ENCODE measurements at places on chromosomes 3 and 15.

- no peak for DNase-seq
Measured at GRCh38 chr15:100931143-100931890, 12.2 kb downstream of the LRRK1 start.

DNA sequence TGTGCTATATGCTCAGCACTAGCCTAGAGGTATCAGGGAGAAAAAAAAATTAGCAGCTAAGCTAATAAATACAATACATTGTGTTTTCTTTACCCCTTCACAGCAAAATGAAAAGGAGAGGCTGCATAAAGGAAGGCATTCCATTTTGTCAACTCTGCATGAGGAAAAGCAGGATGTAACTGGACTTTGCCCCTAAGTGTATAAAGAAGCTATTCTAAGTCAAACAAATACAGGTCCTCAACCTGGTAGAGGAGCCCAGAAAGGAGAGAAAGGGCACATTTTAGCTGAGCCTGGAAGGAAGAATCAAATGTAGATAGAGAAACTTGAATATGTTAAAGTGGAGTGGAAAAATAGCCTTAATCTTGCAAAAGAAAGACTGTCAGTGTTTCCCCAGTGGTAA lies 89.0 kb upstream of the SPRED1 start:
- DNase-seq: no peak

DNA sequence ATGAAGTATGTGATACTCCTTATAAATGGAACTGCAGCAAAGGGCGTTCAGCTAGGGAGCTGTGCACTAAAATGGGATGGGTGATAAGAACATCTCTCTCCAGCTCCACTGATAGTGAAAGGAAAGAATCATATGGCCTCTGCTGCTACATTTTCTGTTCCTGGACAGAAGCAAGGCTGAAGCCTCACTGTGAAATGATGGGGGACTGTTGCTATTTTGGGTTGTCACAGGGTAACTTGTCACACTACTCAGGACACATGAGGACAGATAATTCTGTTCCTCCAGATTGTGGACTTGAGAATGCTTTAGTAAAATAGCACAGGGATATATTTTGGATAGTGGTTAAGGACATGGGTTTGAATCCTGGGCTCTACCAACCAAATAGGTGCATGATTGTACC lies 423.6 kb downstream of the FHIT start:
- no peak for DNase-seq

- no peak for DNase-seq
Measured at GRCh38 chr15:92117261-92117731, 263.8 kb downstream of the SLCO3A1 start.

DNA sequence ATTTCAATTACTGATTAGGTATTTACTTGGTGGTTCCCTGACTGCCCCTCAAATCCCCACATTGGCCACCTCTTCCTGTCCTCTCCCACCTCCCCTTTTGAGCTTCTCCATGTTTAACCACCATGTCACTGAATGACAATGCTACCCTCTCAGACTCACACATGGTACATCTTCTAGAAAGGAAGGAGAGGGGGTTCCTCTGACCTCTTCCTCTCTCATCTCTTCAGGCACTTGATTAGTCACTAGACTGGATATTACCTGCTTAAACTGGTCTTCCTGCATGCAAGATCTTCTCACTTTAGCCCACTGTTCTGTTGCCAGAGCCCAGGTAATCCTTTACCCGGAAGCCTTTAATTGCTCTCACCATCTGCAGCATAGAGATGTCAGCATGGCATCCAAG lies 64.9 kb downstream of the DIPK2A start:
- no peak for DNase-seq

DNA sequence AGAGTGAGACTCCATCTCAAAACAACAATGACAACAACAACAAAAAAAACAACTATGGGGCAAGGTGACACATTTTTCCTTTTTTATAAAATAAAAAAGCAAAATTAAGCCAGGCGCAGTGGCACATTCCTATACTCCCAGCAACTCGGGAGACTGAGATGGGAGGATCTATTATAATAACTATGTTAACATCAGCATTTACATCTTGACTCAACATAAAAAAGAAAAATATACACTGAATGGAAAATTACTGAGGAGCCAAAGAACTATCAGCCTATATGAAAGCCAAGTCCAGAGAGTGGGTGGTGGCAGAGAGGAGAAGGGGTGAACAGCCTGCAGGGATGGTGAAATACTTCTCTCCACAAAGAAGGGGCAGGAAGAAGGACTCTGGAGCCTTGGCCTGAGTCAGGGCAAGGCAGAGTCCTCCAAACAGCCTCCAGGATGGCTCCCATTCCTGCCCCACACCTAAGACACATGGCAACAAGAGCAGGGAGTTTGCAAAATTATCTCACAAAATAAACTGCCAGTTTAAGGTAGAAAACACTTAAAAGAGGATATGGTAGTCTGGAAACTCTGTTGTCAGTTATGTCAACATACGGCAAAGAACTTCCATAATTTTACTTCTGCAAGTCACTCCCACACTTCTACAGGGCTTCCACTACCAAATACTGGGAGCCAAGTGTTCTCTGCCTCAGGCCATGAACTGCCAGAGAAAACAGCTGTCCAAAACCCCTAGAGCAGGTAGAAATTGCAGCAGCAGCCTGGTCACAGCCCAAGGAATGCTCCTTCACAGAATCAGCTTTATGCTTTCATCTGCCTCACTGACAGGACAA lies 25.9 kb downstream of the HSPBAP1 start:
- no peak for DNase-seq

GRCh38 chr15:41797201-41797944 lies 23.1 kb downstream of the MAPKBP1 start:
- DNase-seq: no peak

GRCh38 chr3:44510000-44510368 lies 32.5 kb upstream of the ZNF445 start:
- no peak for DNase-seq

DNA sequence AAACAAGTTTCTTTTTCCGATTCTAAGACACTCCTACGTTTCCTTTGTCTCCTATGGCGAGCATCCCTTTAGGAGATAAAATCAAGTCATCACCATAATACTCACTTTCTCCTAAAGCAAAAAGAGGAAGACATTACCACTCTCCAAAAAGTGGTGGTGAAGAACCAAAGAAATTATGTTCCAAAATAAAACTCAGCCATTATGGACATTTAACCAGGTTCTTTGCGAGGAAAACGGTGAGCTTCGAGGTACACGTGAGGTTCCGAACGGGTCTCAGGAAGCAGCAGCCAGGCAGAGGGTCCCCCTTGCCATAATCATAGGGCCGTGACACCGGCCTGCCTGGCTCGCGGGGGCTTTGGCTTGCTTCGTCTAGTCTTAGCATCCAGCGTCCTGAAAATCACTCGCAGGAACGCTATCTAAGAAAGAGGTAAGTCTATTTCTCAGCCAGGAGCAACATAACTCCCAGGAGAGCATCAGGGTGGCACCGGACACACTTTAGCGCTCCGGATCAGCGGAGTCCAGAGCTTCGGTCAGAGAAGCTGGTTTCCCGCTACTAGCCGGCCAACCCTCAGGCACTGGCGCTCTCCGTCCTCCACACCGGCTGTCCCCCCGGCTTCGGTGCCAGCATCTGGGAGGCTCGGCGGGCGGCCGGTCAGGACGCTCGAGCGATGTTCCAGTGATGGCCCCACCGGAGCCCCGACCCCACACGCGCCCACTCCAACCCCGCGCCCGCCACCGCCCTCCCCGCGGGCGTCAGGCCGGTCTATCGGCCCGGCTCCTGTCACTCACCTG lies 581 bp downstream of the IP6K1 start:
- no peak for DNase-seq

DNA sequence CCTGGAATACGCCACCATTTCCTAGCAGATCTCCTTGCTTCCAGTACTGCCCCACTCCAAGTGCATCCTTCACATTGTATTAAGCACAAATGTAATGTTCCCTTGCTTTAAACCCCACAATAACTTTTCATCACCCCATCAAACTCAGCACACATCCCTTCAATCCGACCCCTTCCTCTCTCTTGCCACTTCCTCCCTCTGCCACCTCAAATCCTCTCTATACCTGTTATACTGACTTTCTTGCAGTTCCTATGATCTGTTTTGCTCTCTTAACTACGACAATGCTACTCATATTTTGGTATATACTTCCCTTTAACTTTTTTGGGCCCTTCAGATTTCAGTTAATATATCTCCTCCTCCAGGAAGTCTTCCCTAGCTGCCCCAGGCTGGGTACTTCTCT lies 14.1 kb downstream of the PARL start:
- DNase-seq: no peak

DNA sequence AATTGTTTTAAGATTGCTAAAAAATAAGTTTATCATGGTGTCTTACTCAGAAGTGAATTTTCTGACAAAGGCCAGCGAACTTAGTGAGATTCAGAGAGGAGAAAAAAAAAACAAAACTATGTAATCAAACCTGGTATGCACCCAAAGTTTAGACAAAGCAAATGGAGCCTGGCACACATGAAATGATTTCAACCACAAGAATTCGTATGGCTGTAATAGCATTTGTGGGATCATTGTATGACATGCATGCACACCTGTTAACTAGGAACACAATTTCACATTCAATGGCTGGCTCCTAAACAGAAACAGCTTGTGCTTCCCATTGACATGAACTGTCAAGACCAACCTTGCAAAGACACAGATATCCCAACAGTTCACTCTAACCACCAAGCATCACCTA lies 94.6 kb downstream of the ZIC4 start:
- DNase-seq: no peak

DNA sequence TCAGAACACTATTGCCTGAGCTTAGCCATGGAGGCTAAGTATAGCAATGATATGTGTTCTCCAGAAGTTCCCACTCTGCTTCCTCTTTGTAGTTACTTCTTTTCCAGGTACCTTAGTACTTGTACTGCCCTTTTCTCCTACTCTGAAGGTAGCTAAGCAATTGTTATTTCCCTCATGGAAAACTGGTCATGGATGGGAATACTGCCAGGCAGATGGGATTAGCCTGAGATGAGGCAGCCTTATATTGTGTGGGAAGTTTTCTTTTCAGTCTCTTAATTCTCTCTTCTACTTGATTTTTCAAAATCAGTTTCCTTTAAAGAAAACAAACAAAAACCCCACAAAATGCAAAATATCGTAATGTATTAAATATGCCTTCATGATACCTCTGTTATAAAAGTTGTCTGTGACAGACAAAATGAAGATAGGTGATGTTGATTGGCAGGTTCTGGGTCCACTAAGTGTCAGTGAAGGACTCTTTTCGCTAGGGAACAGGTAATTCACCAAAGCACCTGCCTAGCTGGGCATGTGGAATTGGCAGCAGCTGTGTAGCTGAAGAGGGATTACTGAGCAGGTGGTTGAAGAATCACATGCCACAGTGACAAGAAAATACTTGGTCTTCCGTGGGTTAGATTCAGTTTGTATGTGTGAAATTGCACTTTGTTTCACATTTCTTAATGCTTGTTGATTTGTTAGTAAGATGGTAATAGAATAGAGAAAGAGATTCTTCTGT lies 4.1 kb downstream of the ZNF609 start:
- DNase-seq: no peak

- DNase-seq: no peak
Measured at GRCh38 chr3:153679714-153680113, 441.5 kb upstream of the ARHGEF26 start.

DNA sequence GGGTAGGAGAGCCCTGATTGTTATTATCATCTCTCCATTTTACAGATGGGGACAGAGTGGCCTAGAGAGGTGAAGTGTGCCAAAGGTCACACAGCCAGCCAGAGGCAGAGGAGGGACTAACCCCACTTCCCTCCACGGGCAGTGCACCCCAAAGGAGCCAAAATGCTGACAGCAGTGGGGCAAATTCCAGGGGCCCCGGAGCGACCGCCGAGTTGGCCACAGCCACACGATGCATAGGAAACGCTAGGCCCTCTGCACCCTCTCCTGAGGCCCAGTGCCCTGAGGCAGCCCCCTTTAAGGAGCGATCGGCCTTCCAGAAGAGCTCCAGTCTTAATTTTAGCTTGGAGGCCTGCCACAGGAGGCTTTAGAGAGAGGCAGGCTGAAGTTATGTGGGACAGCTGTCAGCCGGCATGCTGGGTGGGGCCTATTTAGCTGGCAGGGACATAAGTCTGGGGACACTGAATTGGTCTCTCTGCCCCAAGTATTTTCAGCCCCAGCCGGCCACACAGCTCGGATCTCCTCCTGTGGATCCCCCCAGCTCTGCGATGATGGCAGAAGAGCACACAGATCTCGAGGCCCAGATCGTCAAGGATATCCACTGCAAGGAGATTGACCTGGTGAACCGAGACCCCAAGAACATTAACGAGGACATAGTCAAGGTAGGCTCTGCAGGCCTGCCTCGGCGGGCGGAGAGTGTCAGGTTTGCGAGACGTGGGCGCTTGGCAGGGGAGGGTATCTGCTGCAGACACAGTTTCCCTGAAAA lies at the start of gene CAV3:
TSS of gene CAV3 (plus strand) at position 471 of the 763 bp plus-strand sequence. CDS start at position 546, 75 bp downstream.
- DNase-seq: no peak

DNA sequence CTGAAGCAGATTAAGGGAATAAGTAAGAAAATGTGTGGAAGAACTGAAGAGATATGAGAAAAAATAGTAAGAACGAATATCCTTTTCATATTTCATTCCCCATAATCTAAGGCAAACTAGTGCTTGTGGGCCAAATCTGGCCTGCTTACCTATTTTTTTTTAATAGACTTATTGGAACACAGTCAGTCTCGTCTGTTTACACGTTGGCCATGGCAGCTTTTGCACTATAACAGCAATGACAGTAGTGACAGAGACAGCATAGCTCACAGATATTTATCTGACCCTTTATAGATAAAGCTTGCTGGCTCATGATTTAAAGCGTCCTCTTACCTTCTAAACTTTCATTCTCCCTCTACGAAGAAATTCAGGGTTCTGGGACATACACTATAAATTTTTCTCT lies 50.0 kb upstream of the CDAN1 start:
- no peak for DNase-seq

- DNase-seq: no peak
Measured at GRCh38 chr3:64939747-64940450, 252.1 kb upstream of the ADAMTS9 start.

DNA sequence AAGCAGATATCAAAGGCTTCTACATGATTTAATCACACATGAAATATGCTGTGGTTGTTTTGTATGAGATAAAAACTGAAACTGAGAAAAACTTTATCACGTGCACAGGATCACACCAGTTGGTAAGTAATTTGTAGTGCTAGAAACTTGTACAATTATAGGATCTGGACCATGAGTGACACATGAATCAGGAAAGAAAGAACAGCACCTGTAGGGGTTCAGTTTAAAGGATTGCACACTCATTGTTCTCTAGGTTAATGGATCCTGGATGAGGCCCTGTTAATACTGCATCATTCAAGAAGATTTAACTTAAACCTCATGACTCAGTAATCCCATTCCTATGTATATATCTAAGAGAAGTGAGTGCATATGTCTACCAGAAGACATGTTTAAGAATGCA lies 87.9 kb downstream of the STT3B start:
- no peak for DNase-seq
